A549 treated with CORT108297 at 1 μM for 4 hours (cell line): ENCODE measurements at places on chromosomes 4 and X. TPM values are rescaled to one million over a fixed set of nuclear protein-coding genes. Genes with fewer than 3 reads are reported as not detected.

The DGAT2L6 gene
- total RNA-seq = not detected in 5 replicates

The MTM1 gene
- 4.9 to 8.2 TPM (median 6.1 TPM) in 5 replicates for total RNA-seq

The SSX1 gene
- total RNA-seq = not detected in 5 replicates

The ADH7 gene
- total RNA-seq = not detected in 5 replicates

The GRIA3 gene
- not detected in 5 replicates for total RNA-seq

The SPARCL1 gene
- not detected in 5 replicates for total RNA-seq

The CAPN6 gene
- total RNA-seq = not detected in 5 replicates

The CYSLTR1 gene
- not detected in 5 replicates for total RNA-seq

The SLC10A6 gene
- not detected in 5 replicates for total RNA-seq

The KLHL4 gene
- 3.1 to 4.1 TPM (median 3.6 TPM) in 5 replicates for total RNA-seq

The IL13RA2 gene
- total RNA-seq = 0.06 to 0.08 TPM (median 0.06 TPM) in 3 of 5 replicates, not detected in the others

The SOX3 gene
- total RNA-seq = not detected in 5 replicates

The CSAG2 gene
- total RNA-seq = not detected in 5 replicates

The DDX3X gene
- total RNA-seq = 142 to 295 TPM (median 206 TPM) in 5 replicates

The GLRB gene
- total RNA-seq = 0.61 to 1.5 TPM (median 1.2 TPM) in 5 replicates

The NLGN4X gene
- total RNA-seq = 0.01 to 0.03 TPM in 2 of 5 replicates, not detected in the others

The DOCK11 gene
- total RNA-seq = 5.8 to 8.2 TPM (median 6.5 TPM) in 5 replicates

The ITM2A gene
- not detected in 5 replicates for total RNA-seq

The SLC10A7 gene
- total RNA-seq = 2.0 to 2.9 TPM (median 2.5 TPM) in 5 replicates

The MMRN1 gene
- not detected in 5 replicates for total RNA-seq

The CDKL5 gene
- 4.4 to 7.5 TPM (median 4.9 TPM) in 5 replicates for total RNA-seq

The MAGEB10 gene
- total RNA-seq = not detected in 5 replicates

The PDZD4 gene
- 2.2 to 4.3 TPM (median 3.6 TPM) in 5 replicates for total RNA-seq

The SHROOM3 gene
- total RNA-seq = 4.5 to 9.2 TPM (median 7.1 TPM) in 5 replicates

The PASD1 gene
- total RNA-seq = not detected in 5 replicates

The SFRP2 gene
- total RNA-seq = not detected in 5 replicates
